Psoas muscle (tissue), 8 donors: ENCODE measurements at places on chromosomes 1 and 21. TPM values are rescaled to one million over a fixed set of nuclear protein-coding genes. Genes with fewer than 3 reads are reported as not detected.

The CLIC4 gene
- 22.1 TPM for polyA plus RNA-seq

The LCE1C gene
- not detected for polyA plus RNA-seq

The TRNP1 gene
- polyA plus RNA-seq = 1.1 TPM

The NDUFS5 gene
- 629 TPM for polyA plus RNA-seq

- no peak for DNase-seq
Measured at GRCh38 chr1:166865926-166866325, 10.1 kb downstream of the TADA1 start.

DNA sequence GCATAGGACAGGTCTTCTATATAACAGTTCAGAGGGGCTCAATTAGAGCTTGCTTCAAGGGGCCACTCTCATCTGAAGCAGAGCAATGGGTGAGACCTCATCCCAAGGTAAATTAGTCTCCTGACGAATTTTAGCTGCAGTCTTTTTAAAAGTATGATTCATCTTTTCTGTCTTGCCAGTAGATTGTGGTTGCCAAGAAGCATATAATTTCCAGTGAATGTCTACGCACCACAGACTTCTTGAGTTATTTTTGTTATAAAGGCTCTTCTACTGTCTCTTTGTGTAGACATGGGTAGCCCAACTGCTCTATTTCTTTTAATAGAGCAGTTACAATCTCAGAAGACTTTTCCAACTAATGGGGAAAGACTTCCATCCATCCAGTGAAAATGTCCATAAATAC lies 108.9 kb upstream of the FMN2 start:
- no peak for DNase-seq

GRCh38 chr1:209421186-209421585 lies 162.3 kb upstream of the CAMK1G start:
- no peak for DNase-seq

GRCh38 chr21:27528697-27529096 lies 561.8 kb upstream of the ADAMTS5 start:
- no peak for DNase-seq

GRCh38 chr1:162873671-162874666 lies 13.0 kb upstream of the CCDC190 start:
- DNase-seq = no peak

DNA sequence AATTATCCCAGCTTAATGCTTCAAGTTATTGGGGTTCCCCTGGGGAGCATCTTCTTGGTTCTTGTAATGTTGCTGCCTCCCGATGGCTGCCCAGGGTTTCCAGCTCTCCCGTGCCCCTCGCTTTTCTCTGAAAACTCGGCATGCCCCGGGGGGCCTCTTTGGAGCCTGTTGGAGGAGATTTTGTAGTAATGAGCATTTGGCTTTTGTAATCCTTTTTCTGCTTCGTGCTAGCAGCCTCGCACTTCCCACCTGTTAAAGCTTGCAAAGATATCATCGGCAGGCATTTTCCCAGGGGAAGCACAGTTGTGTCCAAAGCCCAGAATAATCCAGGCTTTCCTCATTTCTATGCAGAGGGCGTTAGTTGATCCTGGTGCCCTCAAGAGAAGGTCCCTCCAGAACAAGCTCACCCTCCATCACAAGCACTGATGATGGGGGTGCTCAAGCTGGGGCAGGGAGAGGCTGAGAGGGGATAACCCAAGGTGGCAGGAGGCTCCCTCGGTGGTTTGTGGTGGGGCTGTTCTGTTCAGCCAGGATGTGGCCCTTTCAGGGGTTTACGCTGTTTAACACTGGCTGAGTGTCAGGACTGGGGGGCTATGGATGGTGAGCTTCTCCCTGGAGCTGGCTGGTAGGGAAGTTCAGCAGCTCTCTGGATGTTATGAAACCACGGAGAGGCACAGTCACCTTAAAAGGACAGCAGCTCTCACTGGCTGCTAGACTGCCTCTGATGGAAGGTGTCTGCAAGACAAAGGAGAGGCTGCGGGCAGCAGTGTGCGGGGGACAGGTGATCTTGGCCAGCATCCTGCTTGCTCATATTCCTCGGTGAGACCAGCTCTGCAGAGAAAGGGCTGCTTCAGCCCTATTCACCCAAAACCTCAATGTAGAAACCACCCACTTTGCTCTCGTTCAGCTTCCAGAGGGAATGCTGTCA lies 477.1 kb upstream of the VAMP3 start:
- DNase-seq = no peak

DNA sequence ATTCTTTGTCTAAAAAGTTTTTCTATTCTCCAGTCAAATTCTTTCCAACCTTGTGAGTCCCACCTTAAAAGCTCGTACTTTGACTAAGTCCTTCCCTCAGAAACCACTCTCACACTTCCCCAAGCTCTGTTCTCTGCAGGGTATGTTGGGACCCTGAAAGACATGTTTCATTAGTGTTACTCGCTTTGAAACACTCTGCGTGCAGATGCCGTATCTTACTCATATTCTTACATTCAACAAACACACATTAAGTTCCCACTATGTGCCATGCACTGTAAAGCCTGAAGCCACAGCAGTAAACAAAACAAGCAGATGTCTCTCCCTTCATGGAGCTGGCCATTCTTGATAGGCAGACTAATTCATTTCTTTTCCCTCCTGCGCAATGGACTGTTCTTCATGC lies 229.7 kb downstream of the RERE start:
- no peak for DNase-seq

- no peak for DNase-seq
Measured at GRCh38 chr1:165671526-165671925, 26.8 kb downstream of the ALDH9A1 start.

DNA sequence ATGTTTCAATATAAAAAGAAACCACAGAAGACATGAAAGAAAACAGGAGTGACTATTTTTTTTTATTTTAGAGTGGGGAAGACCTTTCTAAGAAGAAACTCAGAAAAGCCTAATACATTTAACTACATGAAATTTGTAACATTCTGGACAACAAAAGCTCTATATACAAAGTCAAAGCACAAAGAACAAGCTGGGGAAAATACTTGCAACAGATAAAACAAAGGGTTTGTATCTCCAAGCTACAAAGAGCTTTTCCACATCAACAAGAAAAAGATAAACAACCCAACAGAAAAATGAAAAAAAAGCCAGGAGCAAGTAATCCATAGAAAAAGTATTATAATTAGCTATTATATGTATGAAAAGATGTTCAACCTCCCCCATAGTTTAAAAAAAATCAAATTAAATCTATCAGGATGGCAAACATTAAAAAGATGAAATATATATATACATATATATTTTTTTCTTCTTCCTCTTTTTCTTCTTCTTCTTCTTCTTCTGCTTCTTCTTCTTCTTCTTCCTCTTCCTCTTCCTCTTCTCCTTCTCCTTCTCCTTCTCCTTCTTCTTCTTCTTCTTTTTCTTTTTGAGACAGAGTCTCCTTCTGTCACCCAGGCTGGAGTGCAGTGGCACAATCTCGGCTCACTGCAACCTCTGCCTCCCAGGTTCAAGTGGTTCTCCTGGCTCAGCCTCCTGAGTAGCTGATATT lies 49.1 kb upstream of the EPS8L3 start:
- DNase-seq = no peak

DNA sequence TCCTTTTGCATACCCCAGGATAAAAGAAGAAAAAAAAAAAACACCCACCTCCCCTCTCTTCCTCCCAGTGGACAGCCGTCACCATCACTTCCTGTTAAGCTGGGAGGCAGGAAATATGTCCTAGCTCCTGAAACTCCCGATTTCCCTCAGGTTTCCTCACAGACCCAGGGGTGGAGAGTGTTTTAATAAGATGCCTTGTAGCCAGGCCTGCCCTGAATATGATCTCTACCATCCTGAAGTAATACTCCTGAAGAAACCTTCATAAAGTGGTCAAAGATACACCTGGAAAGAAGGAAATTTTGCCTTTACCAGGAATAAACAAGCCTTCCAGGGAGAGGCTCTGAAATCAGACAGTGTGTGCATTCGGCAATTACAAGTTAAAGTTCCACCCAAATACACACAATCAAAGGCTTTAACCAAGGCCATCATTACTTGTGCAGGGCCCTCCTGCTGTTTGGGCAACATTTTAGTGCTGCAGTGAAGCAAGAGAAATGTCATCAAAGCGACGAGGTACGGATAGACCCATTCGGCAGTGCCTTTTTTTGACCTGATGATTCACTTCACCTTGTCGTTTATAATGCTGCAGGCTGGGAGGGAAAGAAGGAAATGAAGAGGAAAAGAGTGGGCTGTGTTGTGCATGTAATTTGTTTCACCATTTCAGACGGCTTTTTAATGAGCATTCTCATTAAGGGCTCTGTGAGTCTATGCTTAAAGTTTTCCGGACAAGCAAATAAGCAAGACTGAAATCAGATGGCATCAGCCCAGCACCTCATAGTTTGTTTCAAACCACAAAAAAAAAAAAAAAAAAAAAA lies 41.0 kb upstream of the RASAL2 start:
- no peak for DNase-seq

DNA sequence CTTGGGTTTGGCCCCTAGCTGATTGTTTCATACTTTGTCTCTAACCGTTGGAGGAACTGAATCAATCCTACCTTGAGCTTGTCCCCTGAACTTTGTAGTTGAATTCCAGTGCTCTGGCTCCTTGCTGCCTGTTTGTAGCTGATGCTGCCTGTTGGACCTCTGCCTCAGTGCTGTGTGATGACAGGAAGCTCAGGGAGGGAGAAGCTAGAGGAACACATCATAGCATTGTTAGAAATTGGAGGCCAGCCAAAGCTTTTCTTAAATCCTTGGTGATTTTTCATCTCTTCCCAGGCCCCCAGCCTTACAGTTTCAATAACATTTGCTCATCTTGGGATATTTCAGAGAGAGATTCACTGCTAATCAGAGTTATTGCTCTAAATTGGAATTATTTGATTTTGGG lies 34.0 kb downstream of the MACF1 start:
- no peak for DNase-seq
